NCI-H2171 treated with DMSO at 0.1 percent for 48 hours (cell line): ENCODE measurements at places on chromosomes 13 and 19.

DNA sequence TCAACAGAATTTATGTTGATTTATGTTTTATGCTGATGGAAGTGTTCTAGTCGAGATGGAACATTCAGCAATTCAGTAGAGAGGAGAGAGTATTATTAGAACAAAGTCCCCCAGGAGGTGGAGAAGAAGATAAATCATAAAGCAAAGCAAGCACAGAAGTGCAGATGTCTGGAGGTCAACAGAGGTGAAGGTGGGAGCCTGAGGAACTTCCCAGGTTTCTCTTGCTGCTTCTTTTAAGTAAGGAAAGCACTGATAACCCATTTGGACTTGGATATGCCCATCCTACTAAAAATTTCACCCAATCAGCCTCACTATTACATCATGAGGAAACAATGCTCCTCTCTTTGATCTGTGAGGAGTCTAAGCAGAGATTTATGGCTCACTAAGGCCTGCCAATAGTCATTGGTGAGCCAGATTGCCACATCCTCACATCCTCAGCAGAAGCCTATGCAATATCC lies 98.8 kb downstream of the EPSTI1 start:
- DNase-seq, result peak; percentile 3

- DNase-seq, result peak; percentile 69
These were observed 332.2 kb downstream of the MYO16 start for GRCh38 chr13:108961542-108962125.

GRCh38 chr13:80276371-80277289 lies 64.3 kb downstream of the SPRY2 start:
- no peak for DNase-seq

- peak; percentile 92 for DNase-seq
These were observed 20.9 kb downstream of the UPF1 start for GRCh38 chr19:18852648-18853047.

DNA sequence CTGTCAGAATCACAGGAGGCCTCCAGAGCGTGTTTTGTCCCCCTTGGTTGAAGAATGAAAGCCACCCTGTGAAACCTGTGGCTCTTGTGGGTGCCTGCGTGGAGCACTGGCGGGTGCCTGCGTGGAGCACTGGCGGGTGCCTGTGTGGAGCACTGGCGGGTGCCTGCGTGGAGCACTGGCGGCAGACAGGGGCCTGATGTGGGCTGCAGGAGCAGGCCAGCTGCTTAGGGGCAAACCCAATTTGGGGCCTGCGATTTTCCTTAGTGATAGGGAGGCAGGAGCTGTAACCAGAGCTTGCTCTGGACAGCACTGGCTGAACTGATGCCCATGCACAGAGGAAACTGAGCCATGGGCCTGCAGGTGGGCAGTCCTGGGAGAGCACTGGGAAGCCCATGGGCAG lies 24.3 kb downstream of the ARHGEF7 start:
- no peak for DNase-seq

DNA sequence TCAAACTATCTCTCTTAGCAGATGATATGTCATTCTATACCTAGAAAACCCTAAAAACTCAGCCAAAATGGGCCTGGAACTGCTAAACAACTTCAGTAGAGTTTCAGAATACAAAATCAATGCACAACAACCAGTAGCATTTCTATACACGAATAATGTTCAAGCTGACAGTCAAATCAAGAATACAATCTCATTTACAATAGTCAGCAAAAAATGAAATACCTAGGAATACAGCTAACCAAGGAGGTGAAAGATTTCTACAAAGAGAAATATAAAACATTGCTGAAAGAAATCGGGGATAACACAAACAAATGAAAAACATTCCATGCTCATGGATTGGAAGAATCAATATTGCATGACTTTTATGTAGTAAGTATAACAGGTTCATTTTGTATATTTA lies 804.8 kb downstream of the SLITRK1 start:
- DNase-seq, result no peak

GRCh38 chr13:100542826-100543156 lies 45.8 kb downstream of the GGACT start:
- peak; percentile 80 for DNase-seq

GRCh38 chr19:43467730-43468129 lies 2.3 kb upstream of the LYPD3 start:
- DNase-seq, result no peak
